ENCODE measurements at places on chromosomes 7 and 10.

DNA sequence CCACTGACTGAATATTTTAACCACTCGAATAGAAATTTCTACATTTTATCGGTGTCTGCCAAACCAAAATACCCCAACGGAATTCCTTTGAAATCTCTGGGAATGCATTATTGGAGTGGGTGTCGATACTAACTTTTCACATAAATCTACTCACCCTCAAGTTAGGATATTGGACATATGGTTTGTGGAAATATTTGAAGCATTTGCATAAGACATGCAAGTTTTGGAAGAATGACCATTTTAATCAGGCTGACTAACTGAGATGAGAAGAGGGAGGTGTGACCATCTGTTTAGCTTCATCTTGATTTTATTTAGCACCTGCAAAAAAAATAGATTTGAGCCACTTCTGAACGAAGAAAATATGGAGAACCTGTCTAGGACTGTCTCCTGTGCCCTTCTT lies 61.2 kb downstream of the KLF6 start:
- DNase-seq: no peak

DNA sequence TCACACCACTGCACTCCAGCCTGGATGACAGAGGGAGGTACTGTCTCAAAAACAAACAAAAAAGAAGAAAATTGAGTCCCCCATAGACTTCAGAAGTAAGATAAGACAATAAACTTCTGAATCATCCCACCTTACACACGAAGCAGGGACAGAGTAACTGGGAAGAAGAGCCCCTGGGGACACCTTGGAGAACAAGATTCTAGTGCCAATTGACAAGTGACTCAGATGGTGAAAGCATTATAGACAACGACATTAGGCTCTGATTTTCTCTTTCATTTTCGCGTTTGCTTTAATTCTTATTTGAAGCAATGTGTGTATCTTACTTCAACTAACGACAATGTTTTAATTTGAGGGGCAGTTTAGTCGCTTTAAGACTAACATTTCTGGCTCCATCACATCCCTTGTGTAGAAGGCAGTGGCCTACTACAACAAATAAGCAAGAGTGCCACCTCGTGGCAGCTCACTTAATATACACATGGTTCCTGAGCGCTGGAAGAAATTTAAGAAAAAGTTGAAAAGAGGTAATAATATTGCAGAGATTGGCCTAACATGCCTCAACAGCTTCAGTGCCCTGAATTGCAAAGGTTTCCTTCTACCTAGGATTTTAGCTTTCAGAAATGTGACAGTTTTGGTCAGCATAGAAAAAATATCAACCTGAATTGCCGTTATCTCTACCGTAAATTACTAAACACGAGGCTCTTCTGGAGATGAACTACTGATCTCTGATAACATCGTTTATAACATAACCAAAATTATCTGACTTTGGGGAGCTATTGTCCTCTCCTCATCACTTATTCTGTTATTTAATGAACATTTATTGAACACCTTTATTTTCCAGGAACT lies 36.7 kb downstream of the ASNS start:
- peak; percentile 55 for DNase-seq

DNA sequence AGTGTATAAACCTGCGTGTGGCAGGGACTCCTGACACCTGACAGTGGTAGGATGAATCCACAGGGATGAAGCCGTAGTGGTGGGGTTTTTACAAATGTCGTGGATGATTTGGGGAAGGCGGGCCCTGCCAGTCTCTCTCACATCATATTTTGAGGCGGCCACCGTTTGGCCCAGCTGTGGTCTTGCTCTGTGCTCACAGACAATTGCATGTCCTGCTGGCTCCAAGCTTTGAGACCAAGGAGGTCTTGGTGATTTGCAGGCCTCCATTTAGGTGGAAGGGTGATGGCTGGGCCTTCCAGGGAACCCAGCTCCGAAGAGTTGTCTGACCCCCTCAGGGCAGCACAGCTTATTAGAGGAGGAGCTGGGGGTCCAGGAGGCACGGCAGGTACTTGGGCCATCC lies 151.1 kb upstream of the SHH start:
- no peak for DNase-seq

DNA sequence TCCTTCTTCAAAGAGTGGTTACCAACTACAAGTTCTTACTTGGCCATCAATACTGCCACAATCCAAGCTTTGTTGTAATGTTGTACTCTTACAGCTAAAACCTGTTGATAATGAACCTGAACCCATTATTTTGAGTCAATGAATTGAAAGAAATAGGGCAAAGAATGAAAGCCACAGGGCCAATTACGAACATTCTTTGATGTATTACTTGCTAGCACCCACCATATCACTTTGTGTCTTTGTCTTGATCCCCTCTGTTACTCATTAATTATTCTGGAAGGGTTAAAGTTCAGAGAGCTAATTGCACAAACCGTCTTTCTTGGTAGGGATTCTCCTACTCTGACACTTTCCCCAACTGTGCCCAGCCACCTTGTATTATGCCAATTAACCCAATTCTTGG lies 53.2 kb upstream of the TFEC start:
- DNase-seq: no peak

GRCh38 chr10:48691812-48692528 lies 7.3 kb downstream of the WDFY4 start:
- DNase-seq: no peak

DNA sequence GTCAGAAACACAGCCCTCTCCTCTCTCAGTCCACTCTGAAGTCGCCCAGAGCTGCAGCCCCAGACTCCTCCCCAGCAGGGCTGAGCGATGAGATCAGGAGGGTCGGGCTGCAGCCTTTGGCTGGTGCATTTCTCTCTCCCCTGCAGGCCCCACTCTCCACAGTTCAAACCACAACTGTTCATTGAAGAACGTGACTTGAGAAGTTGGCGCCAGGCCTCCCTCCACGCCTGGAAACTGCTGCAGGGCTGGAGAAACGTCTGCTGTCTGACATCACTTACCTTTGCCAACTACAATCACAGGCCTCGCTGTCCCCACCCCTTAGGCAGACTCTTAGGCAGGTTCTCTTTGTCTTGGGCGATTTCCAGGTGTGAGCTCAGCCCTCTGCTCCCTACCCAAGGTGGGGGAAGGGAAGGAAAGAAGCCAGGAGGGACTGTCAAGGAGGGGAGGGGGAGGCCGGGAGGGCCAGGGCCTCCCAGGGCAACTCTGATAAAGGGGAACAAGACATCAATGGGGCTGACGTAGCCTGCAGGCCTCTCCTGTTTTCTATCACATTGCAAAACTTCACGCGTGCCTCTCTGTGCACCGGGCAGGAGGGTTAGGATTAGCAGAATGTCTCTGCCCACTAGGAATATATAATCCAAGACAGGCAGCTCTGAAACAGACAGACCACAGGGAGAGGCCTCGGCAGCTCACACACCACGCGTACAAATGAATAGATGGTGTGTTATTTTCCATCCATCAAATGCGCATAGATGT lies 32.7 kb downstream of the CALML5 start:
- no peak for DNase-seq

GRCh38 chr10:51479711-51480110 lies 219.7 kb downstream of the CSTF2T start:
- DNase-seq: no peak

DNA sequence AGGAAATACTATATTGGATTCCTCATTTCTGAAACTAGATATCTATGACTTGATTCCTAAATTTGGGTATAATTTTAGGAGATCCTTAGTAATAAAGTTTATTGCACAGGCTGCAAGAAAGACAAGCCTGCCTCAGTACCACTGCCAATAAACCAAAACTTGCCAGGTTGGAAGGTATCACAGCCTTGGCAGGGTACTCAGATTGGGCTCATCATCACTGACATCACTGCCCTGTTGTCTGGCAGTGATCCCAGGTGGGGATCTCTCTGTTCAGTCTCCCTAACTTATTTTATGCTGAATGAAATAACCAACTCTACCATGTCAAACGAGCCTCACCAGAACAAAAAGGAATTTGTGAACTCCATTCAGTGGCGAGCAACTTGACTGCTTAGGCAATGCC lies 18.8 kb downstream of the FIGNL1 start:
- DNase-seq: no peak

DNA sequence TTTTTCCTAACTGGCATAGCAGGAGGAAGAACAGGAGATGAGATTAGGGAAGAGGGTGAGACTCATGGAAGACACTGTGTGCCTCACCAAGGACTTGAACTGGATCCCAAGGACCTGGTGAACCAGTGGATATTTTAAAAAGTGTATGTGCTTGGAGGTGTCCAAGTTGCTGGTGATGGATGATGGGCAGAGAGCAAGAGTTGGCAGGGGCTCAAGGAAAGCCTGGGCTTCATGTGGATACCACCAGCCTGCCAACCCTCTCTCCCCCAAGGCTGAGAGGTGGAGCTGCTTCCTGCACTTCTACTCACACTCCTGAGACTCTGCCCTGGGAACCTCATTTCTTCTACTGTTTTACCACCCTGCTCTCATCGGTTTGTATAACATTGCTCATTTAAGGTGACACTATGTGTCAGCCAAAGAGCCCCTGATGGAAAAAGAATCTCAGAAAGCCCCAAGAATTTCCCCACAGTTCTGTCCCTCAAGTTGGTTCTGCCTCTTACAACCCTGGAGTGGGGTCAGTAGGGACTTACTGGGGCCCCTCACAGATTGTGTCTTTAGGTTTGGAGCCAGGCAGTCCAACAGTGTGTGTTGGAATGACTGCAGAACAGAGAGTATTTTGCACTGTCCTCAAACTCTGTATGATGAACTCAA lies 56.2 kb upstream of the PDCD4 start:
- no peak for DNase-seq

- DNase-seq: no peak
Measured at GRCh38 chr10:61475449-61475873, 22.3 kb upstream of the TMEM26 start.

DNA sequence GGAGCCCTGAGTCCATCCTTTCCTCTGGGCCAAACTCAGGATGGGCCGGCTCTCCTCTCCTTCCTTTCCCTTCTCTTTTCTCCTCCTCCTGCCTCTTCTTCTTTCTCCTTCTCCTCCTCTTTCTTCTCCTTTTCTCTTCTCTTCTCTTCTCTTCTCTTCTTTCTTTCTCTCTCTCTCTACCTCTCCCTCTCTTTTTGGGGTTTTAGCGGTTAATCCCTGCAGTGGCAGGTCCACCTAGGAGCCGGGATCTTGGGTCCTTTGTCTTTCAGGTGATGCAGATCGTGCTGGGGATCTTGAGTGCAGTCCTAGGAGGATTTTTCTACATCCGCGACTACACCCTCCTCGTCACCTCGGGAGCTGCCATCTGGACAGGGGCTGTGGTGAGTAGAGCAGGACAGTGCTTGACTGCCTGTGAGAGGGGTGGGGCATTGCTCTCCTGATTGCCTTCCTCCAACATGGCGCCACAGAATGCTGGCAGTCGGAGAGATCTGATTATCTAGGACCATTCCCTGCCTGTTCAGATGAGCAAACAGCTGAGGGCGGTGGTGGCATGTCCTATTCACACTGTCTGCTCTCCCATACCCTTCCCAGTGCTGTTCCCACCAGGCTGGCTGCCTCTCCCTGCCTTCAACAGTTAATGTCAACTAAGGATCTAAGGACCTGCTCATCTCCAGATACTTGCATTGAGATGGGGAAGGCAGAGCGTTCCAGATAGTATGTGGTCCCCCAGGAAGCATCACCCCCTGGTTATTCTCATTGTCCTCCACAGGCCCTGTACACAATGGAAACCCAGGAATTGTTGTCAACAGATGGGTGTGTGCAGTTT lies 1.6 kb downstream of the TMEM176A start:
- DNase-seq: no peak

- no peak for DNase-seq
Measured at GRCh38 chr7:92053312-92053711, 81.0 kb downstream of the CYP51A1 start.

GRCh38 chr7:157013101-157013500 lies 2.6 kb upstream of the MNX1 start:
- no peak for DNase-seq

GRCh38 chr10:78491812-78492211 lies 458.1 kb downstream of the RPS24 start:
- DNase-seq: no peak

DNA sequence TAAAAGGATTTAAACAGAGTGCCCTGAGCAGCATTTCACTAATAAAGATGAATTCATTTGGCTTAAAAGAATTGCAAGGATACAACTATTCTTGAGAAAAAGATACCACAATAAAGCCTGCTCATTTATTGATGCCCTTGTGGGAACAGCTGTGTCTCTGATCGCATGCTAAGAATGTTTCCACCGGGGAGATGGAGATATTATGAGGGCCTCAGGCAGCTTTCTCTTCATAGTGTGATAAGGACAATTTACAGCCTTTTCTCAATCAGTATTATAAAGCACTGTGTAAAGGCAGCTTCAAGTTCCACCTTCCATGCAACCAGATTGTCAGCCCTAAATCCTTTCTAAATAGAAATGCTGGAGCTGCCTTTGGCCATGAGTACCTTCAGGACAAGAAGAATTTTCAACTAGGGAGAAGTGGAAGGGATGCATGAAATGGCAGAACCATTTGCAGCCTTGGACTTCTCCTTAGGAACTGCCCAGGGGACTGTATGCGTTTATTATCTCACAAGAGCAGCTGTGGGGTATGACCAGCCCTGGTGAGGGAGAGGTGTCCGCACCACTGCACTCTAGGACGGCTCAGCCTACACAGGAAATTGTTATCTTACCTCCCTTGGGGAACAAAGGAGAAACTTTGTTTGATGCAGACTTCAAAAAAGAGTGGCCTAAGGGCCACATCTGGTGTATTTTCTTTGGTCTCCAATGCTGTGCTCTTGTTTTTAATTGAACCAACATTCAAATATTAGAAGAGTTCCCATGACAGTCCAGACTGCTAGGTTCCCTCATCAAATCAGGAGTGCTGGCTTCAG lies 116.9 kb upstream of the PCGF5 start:
- DNase-seq: no peak

GRCh38 chr7:39527296-39527695 lies 38.9 kb upstream of the YAE1 start:
- no peak for DNase-seq

DNA sequence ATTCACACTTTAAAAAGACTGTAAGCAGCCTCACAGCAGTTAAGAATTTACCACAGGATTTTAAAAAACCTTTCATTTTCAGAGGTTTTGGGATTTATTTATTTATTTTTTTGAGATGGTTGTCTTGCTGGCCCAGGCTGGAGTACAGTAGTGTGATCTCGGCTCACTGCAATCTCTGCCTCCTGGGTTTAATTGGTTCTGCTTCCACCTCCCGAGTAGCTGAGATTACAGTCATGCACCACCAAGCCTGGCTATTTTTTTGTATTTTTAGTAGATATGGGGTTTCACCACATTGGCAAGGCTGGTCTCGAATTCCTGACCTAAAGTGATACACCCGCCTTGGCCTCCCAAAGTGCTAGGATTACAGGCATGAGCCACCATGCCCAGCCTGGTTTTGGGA lies 19.1 kb downstream of the MINDY4 start:
- no peak for DNase-seq

Data from dorsolateral prefrontal cortex (tissue), 122 donors.